ENCODE measurements at places on chromosomes 5 and 9. TPM values are rescaled to one million over a fixed set of nuclear protein-coding genes. Genes with fewer than 3 reads are reported as not detected.

- DNase-seq: no peak
- H3K27ac ChIP-seq: no peak overlapping the region
- no peaks in the 10 kb centered on the region for H3K36me3 ChIP-seq
- H3K4me1 ChIP-seq: no peaks in the 10 kb centered on the region
- no peaks in the 10 kb centered on the region for H3K27me3 ChIP-seq
Measured at GRCh38 chr5:98258939-98259338, 514.5 kb upstream of the RGMB start.

DNA sequence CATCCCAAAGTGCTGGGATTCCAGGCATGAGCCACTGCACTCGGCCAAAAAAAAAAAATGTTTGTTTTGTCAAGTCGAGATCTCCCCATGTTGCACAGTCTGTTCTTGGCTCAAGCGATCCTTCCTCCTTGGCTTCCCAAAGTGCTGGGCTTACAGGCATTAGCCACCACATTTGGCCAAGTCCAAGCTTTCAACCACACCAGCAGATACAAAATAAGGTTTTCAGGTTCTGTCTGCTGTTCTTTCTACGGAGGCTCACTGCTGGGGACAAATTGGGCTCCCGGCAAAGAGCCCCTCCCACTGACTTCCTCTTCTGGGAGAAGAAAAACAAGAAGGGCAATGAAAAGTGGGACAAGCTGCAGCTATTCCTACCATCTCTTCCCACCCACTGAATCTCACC, 37.6 kb upstream of the GGTA1 start:
- H3K4me3 ChIP-seq: no peak overlapping the region
- no peaks in the 10 kb centered on the region for H3K36me3 ChIP-seq
- peak; percentile 35 for DNase-seq
- H3K27me3 ChIP-seq: 0 out of 2 replicates have a peak, but pooled peaks cover 3% of the 10 kb centered on the region

GRCh38 chr5:41835645-41836044, 34.6 kb downstream of the OXCT1 start:
- H3K27ac ChIP-seq: no peak overlapping the region
- no peak overlapping the region for H3K4me3 ChIP-seq
- H3K27me3 ChIP-seq: no peaks in the 10 kb centered on the region

DNA sequence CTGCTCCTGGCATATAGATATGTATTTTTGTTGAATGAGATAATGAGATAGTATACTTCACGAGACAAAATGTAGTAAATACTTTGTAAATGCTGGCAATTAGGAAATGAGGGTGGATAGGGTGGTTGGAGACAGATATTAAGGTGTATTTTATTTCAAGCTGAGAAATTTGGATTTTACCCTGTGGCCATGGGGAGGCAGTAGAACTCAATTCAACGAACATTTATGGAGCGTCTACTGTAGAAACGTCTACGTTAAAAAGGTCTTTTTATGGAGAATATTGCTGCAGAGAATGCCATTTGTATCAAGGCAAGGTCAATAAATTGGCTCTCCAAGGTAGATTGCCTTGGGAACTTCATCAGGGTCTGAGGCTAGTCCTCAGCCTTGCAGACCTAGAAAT, 21.5 kb upstream of the RALGPS1 start:
- no peak for DNase-seq
- peaks cover 10% of the 10 kb centered on the region for H3K4me1 ChIP-seq
- H3K4me3 ChIP-seq: no peak overlapping the region
- no peaks in the 10 kb centered on the region for H3K36me3 ChIP-seq
- H3K27me3 ChIP-seq: no peaks in the 10 kb centered on the region

- no peak overlapping the region for H3K4me3 ChIP-seq
- no peaks in the 10 kb centered on the region for H3K36me3 ChIP-seq
- peaks cover 29% of the 10 kb centered on the region for H3K4me1 ChIP-seq
- H3K27me3 ChIP-seq: no peaks in the 10 kb centered on the region
- no peak overlapping the region for H3K27ac ChIP-seq
- peak; percentile 13 for DNase-seq
Measured at GRCh38 chr9:83238871-83239640, 176.1 kb upstream of the RASEF start.

GRCh38 chr5:59367791-59368394, 525.6 kb downstream of the PDE4D start:
- no peaks in the 10 kb centered on the region for H3K4me1 ChIP-seq
- DNase-seq: no peak
- H3K27me3 ChIP-seq: no peaks in the 10 kb centered on the region
- H3K36me3 ChIP-seq: no peaks in the 10 kb centered on the region
- H3K27ac ChIP-seq: no peak overlapping the region

DNA sequence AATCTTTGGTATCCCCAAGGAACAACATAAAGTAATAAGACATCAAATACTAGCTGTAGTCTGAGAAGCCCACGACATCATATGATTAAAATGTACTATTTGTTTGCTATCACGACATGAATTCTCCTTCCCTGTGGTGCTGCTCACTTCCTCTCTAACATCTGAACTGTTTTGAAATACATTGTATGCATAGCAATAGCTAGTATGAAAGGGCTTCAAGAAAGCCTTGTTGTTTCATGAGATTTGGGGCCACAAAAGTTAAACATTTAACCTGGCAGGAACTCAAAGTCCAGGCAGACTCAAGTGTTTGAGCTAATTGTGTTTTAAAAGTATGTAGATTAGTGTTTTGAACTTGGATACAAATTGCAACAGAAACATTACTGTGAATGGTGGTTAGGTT, 237.4 kb upstream of the PTGER4 start:
- no peaks in the 10 kb centered on the region for H3K27me3 ChIP-seq
- peaks cover 4% of the 10 kb centered on the region for H3K36me3 ChIP-seq
- no peak for DNase-seq
- no peak overlapping the region for H3K4me3 ChIP-seq
- no peak overlapping the region for H3K27ac ChIP-seq
- H3K4me1 ChIP-seq: peaks cover 13% of the 10 kb centered on the region

DNA sequence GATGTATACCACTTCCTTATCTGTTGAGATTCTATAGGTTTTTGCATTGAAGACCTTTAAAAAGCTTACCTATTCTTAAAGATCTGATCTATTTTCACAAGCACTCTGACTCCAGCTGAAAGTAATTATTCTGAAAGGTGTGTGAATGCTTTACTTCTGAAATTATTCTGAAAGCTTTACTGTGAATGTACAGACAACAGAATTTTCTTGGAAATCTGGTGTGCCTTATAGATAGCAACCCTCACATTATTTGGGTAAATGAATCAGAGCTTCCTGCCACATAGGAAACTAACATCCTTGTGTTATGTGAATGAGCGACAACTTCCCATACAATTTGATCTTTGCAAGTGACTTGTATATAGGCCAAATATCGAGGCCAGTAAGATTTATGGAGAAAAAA, 6.5 kb downstream of the CDO1 start:
- DNase-seq: no peak
- no peak overlapping the region for H3K27ac ChIP-seq
- H3K4me1 ChIP-seq: peaks cover 10% of the 10 kb centered on the region
- H3K36me3 ChIP-seq: no peaks in the 10 kb centered on the region
- H3K4me3 ChIP-seq: no peak overlapping the region

- no peaks in the 10 kb centered on the region for H3K36me3 ChIP-seq
- H3K27ac ChIP-seq: no peak overlapping the region
- peaks cover 29% of the 10 kb centered on the region for H3K4me1 ChIP-seq
- no peak for DNase-seq
- no peaks in the 10 kb centered on the region for H3K27me3 ChIP-seq
Measured at GRCh38 chr5:138605254-138605972, 30.2 kb upstream of the HSPA9 start.

GRCh38 chr5:168940712-168941111, 360.2 kb downstream of the SLIT3 start:
- no peaks in the 10 kb centered on the region for H3K36me3 ChIP-seq
- no peaks in the 10 kb centered on the region for H3K4me1 ChIP-seq
- H3K27me3 ChIP-seq: peaks cover 81% of the 10 kb centered on the region
- no peak for DNase-seq

DNA sequence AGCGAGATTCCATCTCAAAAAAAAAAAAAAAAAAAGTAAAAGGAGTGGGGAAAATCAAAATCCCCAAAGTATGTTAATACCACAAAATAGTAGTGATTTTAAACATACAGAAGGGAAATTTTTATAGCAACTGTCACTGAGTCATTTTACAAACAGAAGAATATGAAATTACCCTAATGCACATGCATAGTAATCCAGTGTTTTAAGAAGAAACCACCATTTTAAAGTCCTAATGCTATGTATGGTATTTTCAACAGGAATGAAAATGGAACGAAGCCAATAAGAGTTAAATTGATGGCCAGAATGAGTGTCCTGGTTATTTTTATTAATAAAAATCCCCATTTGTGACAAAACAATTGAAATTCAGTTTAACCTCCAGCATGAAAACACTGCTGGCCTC, 26.7 kb upstream of the NXNL2 start:
- H3K4me1 ChIP-seq: peaks cover 11% of the 10 kb centered on the region
- H3K4me3 ChIP-seq: no peak overlapping the region
- no peaks in the 10 kb centered on the region for H3K27me3 ChIP-seq
- DNase-seq: no peak

GRCh38 chr9:6833518-6834192, 75.9 kb downstream of the KDM4C start:
- H3K27me3 ChIP-seq: no peaks in the 10 kb centered on the region
- no peak overlapping the region for H3K27ac ChIP-seq
- no peaks in the 10 kb centered on the region for H3K36me3 ChIP-seq
- H3K4me3 ChIP-seq: no peak overlapping the region

GRCh38 chr5:34541067-34541466, 115.1 kb upstream of the RAI14 start:
- H3K4me1 ChIP-seq: peaks cover 13% of the 10 kb centered on the region
- no peak overlapping the region for H3K4me3 ChIP-seq
- H3K27me3 ChIP-seq: no peaks in the 10 kb centered on the region
- no peak overlapping the region for H3K27ac ChIP-seq
- no peaks in the 10 kb centered on the region for H3K36me3 ChIP-seq

GRCh38 chr5:76038212-76038611, 45.0 kb upstream of the SV2C start:
- DNase-seq: no peak
- no peak overlapping the region for H3K27ac ChIP-seq
- no peak overlapping the region for H3K4me3 ChIP-seq
- H3K4me1 ChIP-seq: no peaks in the 10 kb centered on the region

GRCh38 chr5:17103461-17103860, 114.0 kb upstream of the BASP1 start:
- no peak overlapping the region for H3K27ac ChIP-seq
- no peak for DNase-seq
- H3K36me3 ChIP-seq: no peaks in the 10 kb centered on the region

- DNase-seq: no peak
- H3K27ac ChIP-seq: no peak overlapping the region
- H3K4me1 ChIP-seq: no peaks in the 10 kb centered on the region
- H3K27me3 ChIP-seq: no peaks in the 10 kb centered on the region
- no peaks in the 10 kb centered on the region for H3K36me3 ChIP-seq
- H3K4me3 ChIP-seq: no peak overlapping the region
Measured at GRCh38 chr9:20379804-20380225, 242.5 kb downstream of the MLLT3 start.

DNA sequence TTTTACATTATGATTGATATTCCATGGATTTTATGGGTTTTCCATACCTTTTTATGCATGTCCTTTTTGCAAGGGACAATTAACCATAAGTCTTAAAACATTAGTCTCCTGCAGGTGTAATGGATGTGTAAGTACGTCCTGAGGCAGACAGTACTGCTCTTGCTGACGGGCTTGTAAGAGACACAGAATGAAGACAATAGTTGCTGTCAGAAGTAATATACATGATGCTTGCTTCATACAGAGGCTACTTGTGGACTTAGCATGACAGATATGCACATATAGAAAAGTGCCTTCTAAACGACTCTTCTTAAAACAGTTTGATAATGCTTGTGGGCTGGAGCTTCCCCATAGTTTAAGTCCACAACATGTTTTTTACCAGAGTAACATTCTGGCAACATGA, 182.7 kb downstream of the SPATA31D1 start:
- no peak overlapping the region for H3K27ac ChIP-seq
- peaks cover 10% of the 10 kb centered on the region for H3K4me1 ChIP-seq
- no peaks in the 10 kb centered on the region for H3K27me3 ChIP-seq
- H3K36me3 ChIP-seq: no peaks in the 10 kb centered on the region
- H3K4me3 ChIP-seq: no peak overlapping the region
- no peak for DNase-seq

GRCh38 chr5:65803699-65804391, 81.8 kb downstream of the NLN start:
- H3K27me3 ChIP-seq: no peaks in the 10 kb centered on the region
- no peak overlapping the region for H3K27ac ChIP-seq
- no peak for DNase-seq
- 0 out of 2 replicates have a peak, but pooled peaks cover 10% of the 10 kb centered on the region for H3K36me3 ChIP-seq

- no peak overlapping the region for H3K4me3 ChIP-seq
- H3K36me3 ChIP-seq: no peaks in the 10 kb centered on the region
- H3K27ac ChIP-seq: no peak overlapping the region
- H3K4me1 ChIP-seq: no peaks in the 10 kb centered on the region
Measured at GRCh38 chr5:168908207-168908606, 329.0 kb upstream of the PANK3 start.

ADGRD2 gene
- total RNA-seq: not detected

CAMK2A gene
- 0.13 TPM for total RNA-seq

PCDHGB6 gene
- not detected for total RNA-seq

COL5A1 gene
- total RNA-seq: 15.2 TPM

DMRT2 gene
- total RNA-seq: not detected

TPRN gene
- total RNA-seq: 61.8 TPM

BARX1 gene
- total RNA-seq: not detected

PRRX2 gene
- 1.6 TPM for total RNA-seq

Measured in PC-9 (cell line).